ENCODE measurements at places on chromosomes 3 and 15.

GRCh38 chr3:158950178-158950901, 148.5 kb downstream of the MFSD1 start:
- no peak overlapping the region for H3K4me3 ChIP-seq
- no peak overlapping the region for H3K27ac ChIP-seq
- no peak for DNase-seq
- H3K4me1 ChIP-seq: no peaks in the 10 kb centered on the region

DNA sequence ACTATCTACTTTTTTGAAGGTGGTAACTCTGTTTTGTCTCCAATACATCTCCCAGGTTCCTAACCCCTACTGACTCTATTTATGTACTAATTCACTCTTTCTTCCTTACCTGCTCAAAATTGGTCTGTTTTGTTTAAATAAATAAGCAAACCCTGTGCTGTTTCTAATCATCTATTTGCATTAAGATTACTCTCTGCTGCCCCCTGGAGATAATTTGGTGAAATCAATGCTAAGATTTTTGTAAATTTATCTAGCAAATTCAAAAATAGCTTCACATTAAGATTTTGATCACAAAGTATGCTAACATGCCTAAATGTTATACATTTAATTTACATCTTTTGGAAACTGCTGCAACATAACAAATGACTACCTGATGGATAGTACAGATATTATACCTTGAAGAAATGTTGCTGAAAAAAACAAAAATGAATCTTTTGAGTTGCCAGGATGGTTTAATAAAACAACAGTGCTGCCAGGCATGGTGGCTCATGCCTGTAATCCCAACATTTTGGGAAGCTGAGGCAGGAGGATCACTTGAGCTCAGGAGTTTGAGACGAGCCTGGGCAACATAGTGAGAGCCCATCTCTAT, 4.4 kb upstream of the CD200R1 start:
- H3K4me1 ChIP-seq: no peaks in the 10 kb centered on the region
- no peak overlapping the region for H3K27ac ChIP-seq

DNA sequence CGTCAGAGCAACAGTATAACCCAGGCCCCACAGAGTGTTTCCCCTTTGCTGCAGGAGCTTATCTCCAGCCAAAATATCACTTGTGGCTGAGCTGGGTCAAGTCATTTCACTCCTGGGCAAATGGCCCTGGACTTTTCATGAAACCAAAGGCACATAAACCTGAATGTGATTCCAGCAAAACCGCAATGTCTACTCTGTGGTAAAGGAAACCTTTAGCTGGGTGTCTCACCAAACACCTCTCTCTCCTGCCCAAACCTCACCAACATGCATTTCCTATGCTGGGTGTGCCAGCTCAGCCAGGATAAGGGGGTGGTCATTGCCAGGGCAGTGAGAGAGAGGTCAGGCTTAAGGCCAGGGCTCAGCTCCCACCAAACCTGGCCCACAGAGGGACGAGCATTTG, 67.4 kb downstream of the GTPBP8 start:
- no peaks in the 10 kb centered on the region for H3K4me1 ChIP-seq
- no peak overlapping the region for H3K27ac ChIP-seq
- no peak overlapping the region for H3K4me3 ChIP-seq
- no peaks in the 10 kb centered on the region for H3K36me3 ChIP-seq
- no peaks in the 10 kb centered on the region for H3K27me3 ChIP-seq

- no peak for DNase-seq
- no peak overlapping the region for H3K27ac ChIP-seq
- no peaks in the 10 kb centered on the region for H3K27me3 ChIP-seq
- H3K36me3 ChIP-seq: no peaks in the 10 kb centered on the region
- no peak overlapping the region for H3K4me3 ChIP-seq
- H3K4me1 ChIP-seq: no peaks in the 10 kb centered on the region
Observed at GRCh38 chr15:29465196-29465595, 195.6 kb upstream of the NSMCE3 start.

- H3K27ac ChIP-seq: no peak overlapping the region
- no peaks in the 10 kb centered on the region for H3K27me3 ChIP-seq
- H3K36me3 ChIP-seq: no peaks in the 10 kb centered on the region
- DNase-seq: no peak
Observed at GRCh38 chr15:61057376-61057775, 171.7 kb downstream of the RORA start.

DNA sequence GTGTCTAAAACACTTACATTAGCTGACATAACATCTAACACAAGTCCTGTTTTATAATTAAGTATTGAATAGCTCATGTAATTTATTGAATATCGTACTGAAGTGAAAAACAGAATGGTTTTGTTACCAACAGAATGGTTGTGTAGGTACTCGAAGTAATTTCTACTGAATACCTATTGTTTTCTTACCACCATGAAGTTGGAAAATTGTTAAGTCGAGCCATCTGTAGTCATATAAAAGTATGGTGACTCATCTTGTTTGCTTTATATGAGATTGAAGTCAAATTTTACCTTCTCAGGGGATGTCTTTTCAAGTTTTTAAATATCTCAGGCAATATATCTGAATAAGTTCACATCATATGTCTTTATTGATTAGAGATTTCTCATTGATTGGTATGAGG, 37.6 kb downstream of the PIAS1 start:
- H3K4me1 ChIP-seq: no peaks in the 10 kb centered on the region
- DNase-seq: no peak
- H3K27me3 ChIP-seq: no peaks in the 10 kb centered on the region
- H3K27ac ChIP-seq: no peak overlapping the region
- no peak overlapping the region for H3K4me3 ChIP-seq
- H3K36me3 ChIP-seq: peaks cover 3% of the 10 kb centered on the region

- no peaks in the 10 kb centered on the region for H3K36me3 ChIP-seq
- DNase-seq: no peak
- peaks cover 4% of the 10 kb centered on the region for H3K4me1 ChIP-seq
- no peak overlapping the region for H3K27ac ChIP-seq
- H3K4me3 ChIP-seq: no peak overlapping the region
Observed at GRCh38 chr3:114569186-114569585, 275.4 kb downstream of the TIGIT start.

DNA sequence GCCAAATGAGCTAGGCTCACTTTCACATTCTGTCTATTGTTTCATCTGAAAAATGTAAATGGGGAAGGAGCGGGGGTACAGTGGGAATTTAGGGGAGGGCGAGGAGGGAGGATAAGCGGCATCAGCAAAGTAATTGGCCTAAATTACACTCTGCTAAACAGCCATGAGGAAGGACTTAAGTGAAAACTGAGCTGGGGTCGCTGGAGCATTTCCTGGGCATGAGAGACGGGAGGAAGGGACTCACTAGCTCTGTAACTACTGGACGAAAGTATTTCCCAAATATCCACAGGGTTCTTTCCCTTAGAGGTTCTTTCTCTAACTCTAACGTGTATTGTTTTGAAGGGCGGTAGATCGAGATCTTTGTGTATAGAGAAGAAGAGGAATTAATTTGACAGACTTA, 418.0 kb downstream of the SOX2 start:
- no peak overlapping the region for H3K27ac ChIP-seq
- no peaks in the 10 kb centered on the region for H3K36me3 ChIP-seq
- no peak overlapping the region for H3K4me3 ChIP-seq
- H3K4me1 ChIP-seq: no peaks in the 10 kb centered on the region
- no peak for DNase-seq
- no peaks in the 10 kb centered on the region for H3K27me3 ChIP-seq

DNA sequence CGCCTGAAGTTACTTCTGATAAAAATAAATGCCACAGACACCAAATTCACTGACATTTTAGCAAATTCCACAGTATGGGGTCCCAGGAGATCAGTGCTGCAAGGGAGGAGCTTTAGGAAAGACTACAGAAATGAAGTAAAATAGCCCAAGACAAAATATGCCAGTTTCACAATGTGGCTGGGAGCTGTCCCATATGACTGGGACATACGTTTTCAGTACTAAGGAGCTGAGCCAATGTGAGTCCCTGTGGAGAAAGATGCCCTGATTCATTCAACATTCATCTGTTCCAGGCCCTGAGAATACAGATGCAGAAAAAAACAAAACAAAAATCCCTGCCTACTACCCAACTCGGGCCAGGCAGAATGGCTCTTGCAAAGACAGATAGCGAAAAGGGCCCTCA, 63.4 kb upstream of the FAM174B start:
- no peaks in the 10 kb centered on the region for H3K27me3 ChIP-seq
- DNase-seq: no peak
- H3K36me3 ChIP-seq: no peaks in the 10 kb centered on the region
- H3K27ac ChIP-seq: no peak overlapping the region

DNA sequence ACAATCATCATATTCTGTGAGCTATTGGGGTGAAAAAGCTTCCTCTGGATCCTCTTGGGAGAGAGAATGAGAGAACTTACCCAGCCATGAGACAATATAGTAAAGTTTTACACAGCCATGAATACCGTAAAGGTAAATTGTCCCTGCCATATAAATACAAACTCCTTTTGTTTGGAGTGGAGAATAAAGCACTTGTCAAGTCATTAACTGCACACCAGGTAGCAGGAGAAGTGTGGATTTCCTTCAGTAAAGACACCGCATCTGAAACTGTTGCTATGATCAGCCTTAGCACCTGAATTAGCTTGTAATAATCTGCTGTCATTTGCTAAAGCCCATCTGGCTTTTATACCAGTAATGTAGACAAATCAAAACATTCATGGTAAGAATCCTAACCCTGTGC, 336.6 kb upstream of the SLCO3A1 start:
- DNase-seq: no peak
- H3K4me3 ChIP-seq: no peak overlapping the region
- no peak overlapping the region for H3K27ac ChIP-seq
- peaks cover 2% of the 10 kb centered on the region for H3K27me3 ChIP-seq
- H3K36me3 ChIP-seq: no peaks in the 10 kb centered on the region

GRCh38 chr3:13370609-13371008, 49.5 kb downstream of the NUP210 start:
- H3K4me3 ChIP-seq: no peak overlapping the region
- peaks cover 4% of the 10 kb centered on the region for H3K36me3 ChIP-seq
- H3K27ac ChIP-seq: no peak overlapping the region
- no peak for DNase-seq

DNA sequence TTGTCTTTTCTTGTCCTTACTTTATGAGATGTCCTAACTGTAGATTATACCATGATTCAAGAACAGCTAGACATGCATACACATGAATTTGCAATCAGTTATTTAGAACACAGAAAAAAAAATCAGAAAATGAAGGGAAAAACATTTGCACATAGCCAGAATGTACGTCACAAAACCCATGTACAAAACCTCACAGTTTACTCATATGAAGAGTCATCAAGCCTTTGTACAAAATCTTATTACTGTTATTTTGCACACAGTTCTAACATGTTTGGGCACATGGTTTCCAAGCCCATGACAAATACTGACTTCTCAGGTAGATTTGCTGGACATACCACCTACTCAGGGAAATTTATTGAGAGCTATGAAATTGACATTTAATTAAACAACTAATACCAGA, 48.2 kb downstream of the MAP3K13 start:
- no peak for DNase-seq
- no peaks in the 10 kb centered on the region for H3K4me1 ChIP-seq
- no peak overlapping the region for H3K27ac ChIP-seq
- H3K4me3 ChIP-seq: no peak overlapping the region
- no peaks in the 10 kb centered on the region for H3K36me3 ChIP-seq

GRCh38 chr3:27209617-27210264, 159.4 kb downstream of the NEK10 start:
- no peaks in the 10 kb centered on the region for H3K27me3 ChIP-seq
- DNase-seq: no peak
- H3K4me1 ChIP-seq: no peaks in the 10 kb centered on the region

DNA sequence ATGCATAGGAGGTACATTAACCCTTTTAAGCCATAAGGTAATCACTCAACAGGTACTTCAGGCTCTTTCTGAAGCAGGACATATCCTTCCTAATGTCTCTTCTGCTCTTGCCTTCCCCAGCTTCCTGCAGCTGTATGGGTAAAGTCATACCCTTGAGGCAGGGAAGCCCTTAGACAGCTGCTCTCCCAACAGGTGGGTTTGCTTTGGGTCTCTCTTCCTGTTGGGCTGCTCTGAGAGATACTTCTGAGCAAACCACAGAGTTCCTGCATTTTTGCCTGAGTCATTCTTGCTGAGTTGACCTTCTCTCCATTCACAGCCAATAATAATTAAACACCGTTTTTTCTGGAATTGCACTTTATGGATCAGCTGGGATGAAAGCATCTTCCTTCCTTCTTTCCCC, 2.0 kb upstream of the TRAT1 start:
- no peak overlapping the region for H3K27ac ChIP-seq
- no peak overlapping the region for H3K4me3 ChIP-seq
- H3K36me3 ChIP-seq: no peaks in the 10 kb centered on the region

GRCh38 chr3:38046027-38046426, 7.0 kb downstream of the DLEC1 start:
- H3K27ac ChIP-seq: no peak overlapping the region
- no peaks in the 10 kb centered on the region for H3K4me1 ChIP-seq
- H3K4me3 ChIP-seq: no peak overlapping the region
- DNase-seq: no peak
- H3K36me3 ChIP-seq: no peaks in the 10 kb centered on the region

- no peak for DNase-seq
- H3K27me3 ChIP-seq: no peaks in the 10 kb centered on the region
- no peak overlapping the region for H3K4me3 ChIP-seq
- H3K4me1 ChIP-seq: no peaks in the 10 kb centered on the region
Observed at GRCh38 chr3:119548341-119548740, 11.1 kb downstream of the CD80 start.

DNA sequence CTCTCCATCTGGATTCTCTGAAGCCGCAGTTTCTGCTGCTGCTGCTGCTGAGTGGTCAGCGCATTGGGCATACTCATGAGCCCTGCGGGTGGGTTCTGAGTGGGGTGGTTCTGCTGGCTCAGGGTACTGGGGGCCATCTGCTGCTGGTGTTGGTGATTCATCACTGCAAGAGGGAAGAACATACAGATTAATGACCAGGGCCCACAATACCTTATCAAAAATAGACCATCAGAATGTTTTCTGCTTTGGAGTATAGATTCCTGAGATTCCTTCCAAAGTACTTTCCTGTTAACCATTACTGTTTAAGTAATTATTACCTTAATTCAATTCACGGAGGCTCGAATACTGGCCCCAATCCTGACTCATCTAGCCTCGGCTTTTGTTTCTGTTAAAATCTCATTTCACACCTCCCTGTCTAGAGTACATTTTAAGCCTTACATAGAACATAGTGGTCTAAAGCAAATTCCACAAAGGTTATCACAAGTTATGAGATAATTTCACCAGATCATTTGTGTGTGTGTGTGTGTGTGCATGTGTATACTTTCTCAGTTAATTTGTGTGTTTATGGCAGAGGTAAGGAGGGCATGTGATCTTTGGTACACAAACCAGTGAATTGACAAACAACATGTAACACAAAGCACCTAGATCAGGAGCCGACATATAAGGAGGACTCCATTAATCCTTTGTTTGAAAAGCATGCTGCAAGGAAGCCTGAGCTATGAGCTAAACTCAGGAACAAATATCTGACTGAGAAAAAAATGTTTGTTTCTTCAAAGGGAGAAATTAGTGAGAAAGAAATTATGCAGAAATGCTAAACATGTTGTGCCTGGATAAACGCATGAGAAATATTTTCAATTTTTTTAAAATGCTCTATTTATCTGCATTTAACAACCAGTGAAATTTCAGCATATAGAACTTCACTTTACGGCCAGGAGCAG, 68.1 kb downstream of the TM4SF4 start:
- peak overlapping the region; percentile 22 for H3K27ac ChIP-seq
- peak; percentile 93 for DNase-seq
- H3K36me3 ChIP-seq: peaks cover 4% of the 10 kb centered on the region
- no peaks in the 10 kb centered on the region for H3K27me3 ChIP-seq

All from trophoblast cell (in vitro differentiated cells and primary cell).